Left lung (tissue), 14 donors: ENCODE measurements at places on chromosomes 2 and 18. TPM values are rescaled to one million over a fixed set of nuclear protein-coding genes. Genes with fewer than 3 reads are reported as not detected.

Gene IL1RN
- total RNA-seq = 28.6 TPM

Gene GKN1
- not detected for total RNA-seq

Gene RAB12
- 41.4 TPM for total RNA-seq

Gene RAB17
- 37.9 TPM for total RNA-seq

Gene DYSF
- 24.5 TPM for total RNA-seq

Gene RAB27B
- total RNA-seq = 57.9 TPM

Gene SPAG16
- total RNA-seq = 11.1 TPM

Gene SDC1
- 127 TPM for total RNA-seq

Gene DPP10
- 0.68 TPM for total RNA-seq

Gene UGT1A7
- not detected for total RNA-seq

Gene HOXD9
- total RNA-seq = 1.1 TPM

Gene MEP1B
- total RNA-seq = not detected

Gene CD207
- total RNA-seq = 0.73 TPM

Gene EFHD1
- total RNA-seq = 5.5 TPM

DNA sequence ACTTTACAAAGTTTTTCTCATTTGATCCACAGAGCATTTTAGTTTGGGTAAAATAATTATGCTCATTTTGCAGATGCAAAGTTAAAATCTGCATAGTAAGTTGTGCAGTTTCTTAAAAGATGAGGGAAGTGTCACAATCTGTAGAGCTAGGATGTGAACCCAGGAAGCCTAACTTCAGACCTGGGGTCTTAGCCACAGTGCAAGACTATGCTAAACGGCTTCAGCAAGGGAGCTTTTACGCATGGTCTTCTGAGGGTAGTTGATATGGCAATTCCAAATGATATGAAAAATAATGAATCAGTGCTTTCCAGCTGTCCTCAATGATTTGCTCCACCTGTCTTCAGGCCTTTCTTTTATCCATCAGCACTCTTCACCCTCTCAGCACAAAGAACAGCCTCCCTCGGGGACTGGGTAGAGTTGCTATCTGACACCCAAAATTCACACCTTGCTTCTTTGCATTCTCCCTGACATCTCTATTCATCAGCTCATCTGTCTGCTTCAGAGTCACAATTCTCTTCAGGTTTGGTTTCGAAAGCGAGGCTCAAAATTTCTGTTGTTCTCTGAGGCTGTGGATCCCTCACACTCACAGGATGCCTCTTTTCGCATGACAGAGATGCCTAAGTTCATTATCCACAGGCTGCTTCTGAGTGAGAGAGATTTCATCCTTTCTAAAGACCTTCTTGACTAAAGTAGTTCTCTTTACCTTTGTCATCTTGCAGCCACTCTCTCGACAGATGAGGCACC, 302.5 kb downstream of the NRXN1 start:
- no peak for DNase-seq

DNA sequence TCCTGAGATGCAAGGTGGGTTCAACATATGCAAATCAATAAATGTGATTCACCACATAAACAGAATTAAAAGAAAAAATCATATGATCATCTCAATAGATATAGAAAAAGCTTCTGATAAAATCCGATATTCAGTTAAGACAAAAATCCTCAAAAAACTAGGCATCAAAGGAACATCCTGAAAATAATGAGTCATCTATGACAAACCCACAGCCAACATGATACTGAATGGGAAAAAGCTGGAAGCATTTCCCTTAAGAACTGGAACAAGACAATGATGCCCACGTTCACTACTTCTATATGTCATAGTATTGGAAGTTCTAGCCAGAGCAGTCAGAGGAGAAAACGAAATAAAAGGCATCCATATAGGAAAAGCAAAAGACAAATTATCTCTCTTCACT, 80.4 kb downstream of the MYO3B start:
- no peak for DNase-seq

DNA sequence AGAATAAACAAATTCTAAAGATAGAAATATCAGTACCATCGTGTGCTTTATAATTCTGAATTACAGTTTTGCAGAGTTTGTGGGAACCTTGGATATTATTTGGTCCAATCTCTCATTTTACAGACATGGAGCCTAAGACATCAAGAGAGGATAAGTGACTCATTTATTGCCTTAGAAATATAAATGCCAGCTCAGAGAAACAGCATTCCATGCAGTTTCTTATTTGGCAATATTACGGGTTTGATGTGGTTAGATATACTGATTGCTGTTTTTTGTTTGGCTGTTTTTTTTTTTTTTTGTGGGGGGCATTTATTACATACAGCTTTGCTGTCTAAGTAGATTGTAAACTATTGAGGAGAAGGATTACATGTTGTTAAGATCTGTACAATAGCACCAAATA, 1241.1 kb upstream of the LRRTM1 start:
- no peak for DNase-seq

DNA sequence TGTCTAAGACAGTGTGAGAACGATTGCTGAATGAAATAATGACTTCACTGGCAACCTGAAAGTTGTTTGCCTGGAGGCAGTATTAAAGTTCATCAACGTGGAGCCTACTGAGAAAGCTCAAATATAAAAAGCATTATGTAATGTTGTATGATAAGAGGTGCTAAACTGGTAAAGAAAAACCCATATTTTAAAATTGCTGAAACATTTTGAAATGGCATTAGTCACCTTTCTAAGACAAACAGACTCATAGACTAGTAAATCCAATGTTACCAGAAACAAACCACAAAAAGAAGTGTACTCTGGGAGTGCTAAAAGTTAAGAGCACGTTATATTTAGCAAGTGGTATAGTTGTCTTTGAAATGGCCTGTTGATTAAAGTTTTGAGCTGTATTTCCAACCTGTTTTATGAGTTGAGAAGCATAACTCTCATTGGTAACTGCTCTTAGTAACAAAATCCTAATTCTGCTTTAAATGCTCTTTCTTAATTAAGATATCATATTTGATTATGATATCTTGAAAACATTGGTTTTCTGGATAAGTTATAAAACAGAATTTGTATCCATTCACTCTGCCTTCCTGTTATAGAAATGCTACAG, 62.7 kb downstream of the CYP1B1 start:
- DNase-seq = no peak

GRCh38 chr2:65059071-65059470, 2.9 kb downstream of the CEP68 start:
- no peak for DNase-seq

GRCh38 chr2:74985978-74986609, 27.7 kb downstream of the POLE4 start:
- no peak for DNase-seq

DNA sequence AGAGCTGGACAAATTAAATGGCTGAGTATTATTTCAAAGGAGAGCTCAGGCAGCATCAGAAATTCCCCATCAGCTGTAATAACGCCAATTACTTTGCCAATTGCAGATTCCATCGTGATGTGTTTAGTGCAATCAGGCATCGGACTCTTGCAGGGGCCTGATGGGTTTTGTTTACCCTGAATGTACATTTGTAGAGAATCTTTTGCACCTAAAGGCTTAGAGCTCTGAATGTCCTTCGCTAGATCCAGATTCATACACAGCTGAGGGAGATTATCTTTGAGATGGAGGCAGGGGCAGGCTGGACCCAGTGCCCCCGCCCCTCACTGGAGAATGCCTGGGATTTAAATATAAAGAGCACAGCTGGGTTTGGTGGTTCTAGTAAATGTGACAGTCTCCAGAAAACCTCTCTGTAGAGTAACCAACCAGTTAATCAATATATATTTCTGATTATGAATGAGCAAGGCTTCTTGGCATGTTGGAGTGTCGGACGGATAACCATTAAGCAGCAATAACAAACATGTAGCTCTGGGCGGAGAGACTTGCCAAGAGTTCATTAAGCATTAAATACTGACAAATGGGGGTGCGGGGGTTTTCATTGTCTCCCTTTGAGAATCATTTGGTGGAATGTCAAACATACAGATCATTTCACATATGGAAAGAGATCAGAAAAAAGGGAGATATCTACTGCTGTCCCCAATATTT, 200.9 kb downstream of the SETBP1 start:
- DNase-seq = peak; percentile 56

- DNase-seq = no peak
These were observed 134.8 kb upstream of the CREB1 start for GRCh38 chr2:207394812-207395534.

GRCh38 chr2:132757002-132757589, 87.1 kb upstream of the LYPD1 start:
- DNase-seq = no peak

DNA sequence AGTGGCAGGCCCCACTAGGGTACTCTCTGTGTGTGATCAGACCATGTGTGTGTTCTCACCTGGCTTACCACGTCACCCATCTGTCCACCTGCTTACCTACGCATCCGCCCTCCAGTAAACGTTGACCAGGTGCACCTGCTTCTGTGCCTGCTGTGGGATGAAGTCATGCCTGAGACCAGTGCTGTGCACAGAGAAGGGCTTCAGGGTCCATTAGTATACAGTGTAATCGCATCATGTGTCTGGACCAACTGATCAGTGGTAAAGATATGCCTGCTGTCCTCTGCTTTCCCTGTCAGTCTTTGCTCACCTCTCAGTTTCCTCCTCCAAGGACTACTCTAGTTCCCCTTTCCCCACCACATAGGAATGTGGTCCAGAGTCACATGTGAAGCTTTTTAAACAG, 109.3 kb downstream of the FHOD3 start:
- DNase-seq = no peak

GRCh38 chr2:170005702-170006101, 172.2 kb upstream of the MYO3B start:
- DNase-seq = no peak

- peak; percentile 70 for DNase-seq
These were observed 239.9 kb downstream of the CYRIA start for GRCh38 chr2:16425462-16426336.

DNA sequence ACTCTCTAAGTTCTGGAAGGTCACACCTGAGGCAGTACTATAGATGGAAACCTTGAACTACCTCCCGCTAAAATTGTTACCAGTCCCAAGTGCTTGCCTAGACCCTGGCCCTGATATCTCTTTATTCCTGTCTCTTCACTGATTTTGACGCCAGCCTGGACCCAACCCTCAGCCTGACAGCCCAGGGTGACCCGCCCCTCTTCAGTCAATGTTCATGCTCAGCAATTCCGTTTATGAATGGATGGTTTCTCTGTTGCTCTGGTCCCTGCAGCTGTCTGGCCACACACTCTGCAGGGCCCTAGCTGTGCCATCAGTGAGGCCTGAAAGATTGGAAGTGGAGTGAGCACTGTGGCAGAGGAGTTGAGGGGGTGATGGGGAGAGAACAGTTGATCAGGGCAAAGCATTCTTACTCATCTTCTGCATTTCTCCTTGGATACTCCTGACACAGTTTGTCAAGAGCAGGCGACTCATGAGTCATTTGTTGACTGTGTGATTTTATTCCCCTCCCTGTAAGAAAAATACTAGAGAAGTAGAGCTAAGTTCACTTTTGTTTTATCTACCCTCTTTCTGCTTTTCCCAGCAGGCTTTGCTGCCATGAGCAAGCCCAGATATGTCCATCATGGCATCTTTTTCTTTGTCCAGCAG, 46.0 kb downstream of the NPAS2 start:
- DNase-seq = no peak

GRCh38 chr18:70044632-70045031, 97.0 kb upstream of the CD226 start:
- DNase-seq = no peak

- DNase-seq = no peak
These were observed 102.9 kb downstream of the LRP2 start for GRCh38 chr2:169259402-169259801.

DNA sequence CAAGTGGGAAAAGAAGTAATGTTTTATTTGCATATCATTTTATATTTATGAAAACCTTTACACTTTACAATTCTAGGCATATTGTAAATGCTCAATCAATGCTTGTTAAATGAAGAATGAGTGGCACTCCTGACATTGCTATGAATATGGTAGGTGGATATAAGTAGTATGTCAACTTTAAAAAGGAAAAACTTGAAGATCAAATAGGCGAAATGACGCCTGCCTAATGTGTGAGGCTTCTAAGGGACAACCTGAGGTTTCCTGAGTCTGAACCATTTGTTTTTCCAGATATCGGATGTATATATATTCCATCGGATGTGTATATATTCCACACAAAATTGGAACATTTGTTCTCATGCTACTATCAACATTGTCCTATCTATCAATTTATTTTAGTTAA, 1.4 kb downstream of the STAT4 start:
- no peak for DNase-seq

GRCh38 chr2:181120625-181121024, 140.2 kb downstream of the UBE2E3 start:
- DNase-seq = no peak

DNA sequence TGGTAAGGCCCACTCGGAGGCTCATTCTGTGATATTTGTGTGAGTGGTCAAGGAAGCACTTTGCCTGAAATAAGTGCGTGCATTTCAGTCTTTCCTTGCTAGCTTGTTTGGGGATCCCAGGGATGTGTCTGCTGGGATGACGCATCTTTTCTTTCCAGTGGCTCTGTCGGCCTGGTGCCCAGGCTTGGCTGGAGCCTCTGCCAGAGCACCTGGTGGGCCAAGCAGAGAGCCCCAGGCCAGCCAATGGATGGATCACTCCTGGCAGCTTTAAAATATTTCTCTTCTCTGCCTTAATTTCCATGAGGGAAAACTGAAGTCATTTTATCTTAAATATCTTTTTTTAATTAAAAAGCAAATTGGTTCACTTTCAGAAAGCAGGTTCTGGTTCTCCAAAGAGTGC, 501.8 kb upstream of the HS6ST1 start:
- DNase-seq = peak; percentile 23

DNA sequence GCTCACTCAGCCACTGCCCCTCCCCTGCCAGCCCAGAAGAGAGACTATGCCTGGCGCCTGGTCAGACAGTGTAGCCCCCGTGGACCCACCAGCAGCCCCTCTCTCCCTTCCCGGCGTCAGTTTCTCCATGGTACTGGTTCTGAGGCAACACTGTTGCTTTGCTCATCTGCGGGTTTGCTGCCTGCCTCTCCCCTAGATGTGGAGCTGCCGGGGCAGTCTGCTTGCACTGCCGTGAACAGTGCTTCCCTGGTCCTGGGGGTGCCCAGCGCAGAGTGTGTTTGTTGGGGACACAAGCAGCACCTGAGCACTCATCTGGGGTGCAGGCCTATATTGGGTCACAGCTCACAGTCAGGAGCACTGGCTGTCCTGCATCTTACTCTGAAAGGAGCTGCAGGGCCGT, 309.9 kb downstream of the NDUFA10 start:
- DNase-seq = no peak

GRCh38 chr2:44730593-44730992, 210.9 kb upstream of the SIX3 start:
- no peak for DNase-seq

- DNase-seq = no peak
These were observed 19.0 kb upstream of the CXCR4 start for GRCh38 chr2:136136931-136137330.

- no peak for DNase-seq
These were observed 151.2 kb upstream of the CCDC68 start for GRCh38 chr18:55110436-55110835.

GRCh38 chr2:227834916-227835650, 21.4 kb downstream of the CCL20 start:
- no peak for DNase-seq

DNA sequence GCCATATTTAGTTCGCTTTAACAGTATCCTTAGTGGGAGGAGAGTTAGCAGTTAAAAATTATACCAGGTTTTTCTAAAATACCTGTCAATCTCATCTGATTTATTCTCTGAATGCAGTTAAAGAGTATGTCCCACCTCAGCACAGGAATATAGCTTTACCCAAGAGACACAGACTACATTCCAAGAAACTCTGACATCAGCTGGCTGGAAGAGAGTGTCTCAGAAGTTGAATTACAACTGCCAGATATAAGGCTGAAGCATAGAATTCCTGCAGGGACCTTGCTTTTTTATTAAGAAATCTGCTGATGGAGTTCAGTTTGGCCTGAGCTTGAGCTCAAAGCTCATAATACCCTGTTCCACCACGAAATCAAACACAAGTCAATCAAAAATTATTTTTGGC, 25.4 kb upstream of the CNTNAP5 start:
- DNase-seq = no peak
